ENCODE measurements at places on chromosomes 7 and 10.

GRCh38 chr10:124153023-124153826, 59.8 kb upstream of the CHST15 start:
- H3K27ac ChIP-seq, result peak overlapping the region; percentile 98
- peak; percentile 92 for DNase-seq
- no peaks in the 10 kb centered on the region for H3K36me3 ChIP-seq
- H3K4me3 ChIP-seq, result peak overlapping the region; percentile 27

DNA sequence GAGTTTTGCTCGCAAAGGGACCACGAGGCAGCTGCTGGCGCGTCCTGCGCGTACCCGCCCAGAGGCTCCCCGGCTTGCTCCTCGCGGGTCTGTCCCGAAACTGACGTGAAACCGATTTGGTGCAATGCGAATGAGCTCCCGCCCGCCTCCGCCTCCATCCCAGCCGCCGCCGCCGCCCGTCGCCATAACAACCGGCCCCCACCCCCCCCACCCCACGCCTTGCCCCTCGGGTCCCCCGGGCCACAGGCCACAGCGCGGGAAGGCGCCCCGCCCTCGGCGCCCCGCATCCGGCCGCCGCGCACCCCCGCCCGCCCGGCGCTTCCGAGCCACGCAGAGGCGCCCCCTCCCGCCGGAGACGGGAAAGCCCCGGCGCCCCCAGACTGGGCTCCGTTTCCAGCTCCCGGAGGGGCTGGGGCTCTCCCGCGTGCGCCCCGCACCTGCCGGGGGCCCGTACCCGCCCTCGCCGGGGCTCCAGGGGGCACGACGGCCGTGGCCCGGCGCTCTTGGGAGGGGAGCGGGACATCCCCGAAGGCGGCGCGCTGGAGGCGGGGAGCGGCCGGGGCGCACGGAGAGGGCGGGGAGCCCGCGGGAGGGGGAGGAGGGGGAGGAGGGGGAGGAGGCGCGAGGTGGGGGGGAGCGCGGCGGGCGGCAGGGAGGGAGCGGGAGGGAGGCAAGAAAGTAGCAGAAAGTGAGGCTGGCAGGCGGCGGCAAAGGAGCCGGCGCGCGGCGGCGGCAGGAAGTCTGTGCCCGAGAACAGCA, at the start of gene CAMK1D:
Gene CAMK1D (plus strand): TSS at position 678 of the 759 bp plus-strand sequence.
- H3K27me3 ChIP-seq, result no peaks in the 10 kb centered on the region
- peak; percentile 76 for DNase-seq
- H3K27ac ChIP-seq, result no peak within 1 kb of the TSS

DNA sequence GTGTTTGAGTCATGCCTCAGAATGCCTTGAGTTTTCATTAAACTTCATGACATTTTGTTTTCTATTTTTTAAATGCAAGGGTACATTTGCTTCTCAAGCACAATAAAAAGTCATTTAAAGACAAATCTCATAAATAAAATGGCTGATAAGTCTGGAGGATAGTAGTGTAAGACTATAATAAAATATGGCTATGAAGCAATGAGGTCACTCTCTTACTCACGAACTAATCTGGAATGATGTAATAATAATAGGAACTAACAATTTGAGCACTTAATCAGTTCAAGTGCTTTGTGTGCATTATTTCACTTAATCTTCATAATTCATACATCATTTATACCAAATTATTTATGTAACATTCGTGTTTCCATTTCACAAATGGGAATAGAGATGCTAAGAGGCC, 149.3 kb upstream of the CTTNBP2 start:
- H3K27ac ChIP-seq, result no peak overlapping the region
- no peaks in the 10 kb centered on the region for H3K27me3 ChIP-seq
- H3K4me3 ChIP-seq, result no peak overlapping the region
- DNase-seq, result no peak

DNA sequence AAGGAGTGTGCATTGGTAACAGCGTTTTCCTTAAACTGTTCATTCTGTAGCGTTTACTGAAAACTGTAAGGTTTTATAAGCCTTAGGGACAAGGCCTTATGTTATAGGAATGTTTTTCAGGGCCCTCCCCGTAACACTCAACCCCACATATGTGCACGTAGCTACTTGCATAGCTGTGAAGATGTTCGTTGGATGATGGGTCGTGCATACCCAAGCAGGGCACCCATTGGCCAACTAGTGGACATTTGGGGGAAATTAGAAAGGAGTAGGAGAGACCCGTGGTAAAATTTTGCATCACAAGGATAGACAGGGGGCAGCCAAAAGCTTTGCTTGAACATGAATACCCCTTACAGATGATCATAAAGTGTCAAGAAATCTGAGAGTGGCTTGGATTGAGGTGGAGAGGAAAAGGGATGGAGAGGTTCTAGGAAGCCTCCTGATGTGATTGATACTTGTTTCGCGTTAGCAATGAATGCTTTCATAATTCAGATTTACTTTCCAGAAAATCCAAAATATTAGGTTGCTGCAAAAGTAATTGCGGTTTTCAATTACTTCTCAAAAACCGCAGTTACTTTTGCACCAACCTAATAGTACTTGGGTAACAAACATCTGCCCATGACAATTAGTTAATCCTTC, 878 bp downstream of the SEC61A2 start:
- peaks cover 7% of the 10 kb centered on the region for H3K36me3 ChIP-seq
- peak; percentile 83 for DNase-seq
- H3K27ac ChIP-seq, result peak overlapping the region; percentile 23
- no peaks in the 10 kb centered on the region for H3K27me3 ChIP-seq
- no peaks in the 10 kb centered on the region for H3K4me1 ChIP-seq
- no peak overlapping the region for H3K4me3 ChIP-seq

Measured in mesenchymal stem cell (in vitro differentiated cells and primary cell).